ENCODE measurements at places on chromosomes 7 and 10. TPM values are rescaled to one million over a fixed set of nuclear protein-coding genes. Genes with fewer than 3 reads are reported as not detected.

GRCh38 chr7:131346885-131347592 is 19.4 kb downstream of the MKLN1 start:
- no peak for DNase-seq

DNA sequence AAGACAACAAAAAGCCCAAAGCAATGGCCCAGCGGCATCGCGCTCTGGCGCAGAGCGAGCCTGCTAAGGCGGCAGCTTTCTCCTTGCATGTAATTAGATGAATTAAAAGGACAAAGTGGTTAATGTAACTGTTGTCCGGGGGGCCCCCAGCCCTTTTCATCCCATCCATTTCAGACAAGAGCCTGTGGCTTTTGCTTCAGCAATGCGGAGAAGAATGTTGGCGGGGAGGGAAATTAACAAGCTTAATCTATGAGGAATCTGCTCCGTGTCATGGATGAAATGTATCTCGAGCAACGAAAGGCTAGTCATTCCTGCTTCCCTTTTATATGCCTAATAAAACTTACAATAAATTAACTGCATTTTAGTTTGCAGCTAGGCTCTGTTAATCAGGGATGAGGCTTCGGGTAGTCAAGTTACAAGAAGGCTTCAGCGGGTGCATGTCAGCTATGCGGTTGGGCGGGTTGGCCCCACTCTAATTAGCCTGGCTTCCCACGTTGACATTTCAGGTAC is 203.3 kb downstream of the BUB3 start:
- no peak for DNase-seq

The XRCC2 gene
- 0.67 TPM for total RNA-seq

The SGMS1 gene
- total RNA-seq: 21.9 TPM

DNA sequence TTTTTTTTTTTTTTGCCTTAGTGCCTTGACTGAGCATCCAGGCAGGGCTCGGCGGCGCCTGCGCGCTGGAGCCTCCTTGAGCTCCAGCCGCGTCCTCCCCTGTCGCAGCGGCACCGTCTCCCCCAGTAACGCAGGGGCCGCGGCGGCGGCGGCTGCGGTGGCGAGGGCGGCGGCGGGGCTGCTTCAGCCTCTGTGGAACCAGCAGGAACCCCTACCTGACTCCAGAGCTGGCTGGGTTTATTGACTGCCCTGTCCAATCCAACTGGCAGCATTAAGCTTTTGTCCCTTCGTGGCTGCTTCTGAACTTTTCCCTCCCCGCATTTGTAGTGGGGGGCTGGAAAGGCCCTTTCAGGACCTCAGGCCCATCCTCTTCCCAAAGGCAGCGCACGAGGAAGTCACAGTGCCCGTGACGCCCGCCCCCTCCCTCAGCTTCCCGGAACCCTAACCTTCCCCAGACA is at the start of gene GPR85:
Gene GPR85, minus strand, starts transcription at position 397 of the 458 bp plus-strand sequence. CDS start 2,106 bp downstream, outside the sequence.
- peak; percentile 78 for DNase-seq

The ANLN gene
- 1.3 TPM for total RNA-seq

GRCh38 chr7:16923019-16923418 is 41.2 kb upstream of the AGR3 start:
- no peak for DNase-seq

- DNase-seq: no peak
Observed at GRCh38 chr7:71982851-71983250, 429.3 kb downstream of the CALN1 start.

GRCh38 chr10:75487755-75488125 is 56.3 kb downstream of the LRMDA start:
- no peak for DNase-seq

The FKBP14 gene
- 12.8 TPM for total RNA-seq

DNA sequence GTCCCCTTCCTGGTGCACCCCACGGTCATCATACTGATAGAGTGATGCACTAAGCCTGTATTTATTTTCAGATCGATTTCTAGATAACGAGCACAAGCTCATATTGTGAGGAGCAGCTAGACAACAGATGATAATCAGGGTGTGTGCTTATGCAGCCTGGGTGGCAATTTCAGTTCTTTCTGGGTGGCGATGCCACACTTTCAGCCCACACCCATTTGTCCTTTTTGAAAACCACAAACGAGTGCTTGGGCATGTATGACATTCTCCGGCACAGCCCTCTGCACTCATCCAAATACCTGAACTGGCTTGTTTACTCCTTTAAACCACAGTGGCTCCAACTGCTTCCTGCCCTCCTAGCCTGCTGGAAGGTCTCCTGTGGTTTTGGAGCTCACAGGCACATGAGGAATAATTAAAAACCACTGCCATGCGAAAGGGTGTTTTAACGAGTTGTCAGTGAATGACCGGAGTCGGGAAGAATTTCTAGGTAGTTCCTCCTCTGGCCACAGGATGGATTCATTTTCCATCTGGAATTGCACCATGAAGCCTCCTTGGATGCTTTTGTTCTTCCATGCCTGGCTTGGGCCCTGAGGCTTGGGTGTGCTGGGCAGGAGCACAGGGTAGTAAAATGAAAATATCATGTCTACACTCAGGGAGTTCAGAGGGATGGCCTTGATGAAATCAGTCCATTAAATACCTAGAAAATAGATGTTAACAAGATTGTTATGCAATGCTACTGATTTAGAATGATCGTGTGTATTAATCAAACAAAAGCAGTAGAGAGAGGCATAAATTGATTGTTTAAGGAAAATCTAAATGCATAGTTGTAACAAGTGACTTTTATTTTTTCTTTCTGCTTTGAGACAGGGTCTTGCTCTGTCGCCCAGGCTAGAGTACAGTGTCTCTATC is 52.4 kb upstream of the ITGB1 start:
- DNase-seq: no peak

GRCh38 chr7:45978731-45979211 is 57.7 kb upstream of the IGFBP3 start:
- DNase-seq: no peak

DNA sequence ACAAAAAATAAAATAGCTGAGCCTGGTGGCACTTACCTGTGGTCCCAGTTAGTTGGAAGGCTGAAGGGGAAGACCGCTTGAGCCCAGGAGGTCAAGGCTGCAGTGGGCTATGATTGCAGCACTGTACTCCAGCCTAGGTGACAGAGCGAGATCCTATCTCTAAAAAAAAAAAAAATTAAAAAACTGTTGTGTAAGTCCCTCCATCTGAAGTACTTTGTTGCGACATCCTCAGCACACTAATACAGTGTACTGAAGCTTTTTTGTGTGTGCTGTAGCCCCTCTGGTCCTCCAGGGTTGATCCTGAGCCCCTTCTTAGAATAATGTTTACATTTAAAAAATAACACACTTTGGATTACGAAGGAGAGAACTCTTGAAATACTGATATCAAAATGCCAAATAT is 71.3 kb downstream of the PFKFB3 start:
- no peak for DNase-seq

The FZD8 gene
- total RNA-seq: 8.2 TPM

The ITIH5 gene
- total RNA-seq: 8.5 TPM

DNA sequence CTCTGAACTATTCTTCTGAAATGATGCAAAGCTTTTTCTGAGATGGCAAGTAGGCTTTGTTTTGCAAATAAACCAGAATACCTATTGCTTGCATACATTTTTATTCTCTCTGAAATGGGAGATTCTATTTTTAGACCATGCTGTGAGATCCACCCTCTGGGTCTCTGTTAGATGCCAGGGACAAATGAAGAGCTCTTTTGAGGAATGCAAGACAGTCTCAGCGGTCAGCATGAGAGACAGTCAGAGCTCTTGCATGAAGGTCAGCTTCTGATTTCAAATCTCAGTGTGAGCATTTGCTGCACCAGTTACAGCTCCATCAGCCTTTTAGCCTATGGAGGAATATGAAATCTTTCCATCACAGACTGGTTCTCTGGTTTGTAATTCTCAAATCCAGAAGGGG is 429.9 kb upstream of the KLF6 start:
- DNase-seq: no peak

GRCh38 chr7:155284496-155285274 is 13.0 kb upstream of the INSIG1 start:
- DNase-seq: no peak

GRCh38 chr7:120981888-120982615 is 6.5 kb upstream of the CPED1 start:
- no peak for DNase-seq

DNA sequence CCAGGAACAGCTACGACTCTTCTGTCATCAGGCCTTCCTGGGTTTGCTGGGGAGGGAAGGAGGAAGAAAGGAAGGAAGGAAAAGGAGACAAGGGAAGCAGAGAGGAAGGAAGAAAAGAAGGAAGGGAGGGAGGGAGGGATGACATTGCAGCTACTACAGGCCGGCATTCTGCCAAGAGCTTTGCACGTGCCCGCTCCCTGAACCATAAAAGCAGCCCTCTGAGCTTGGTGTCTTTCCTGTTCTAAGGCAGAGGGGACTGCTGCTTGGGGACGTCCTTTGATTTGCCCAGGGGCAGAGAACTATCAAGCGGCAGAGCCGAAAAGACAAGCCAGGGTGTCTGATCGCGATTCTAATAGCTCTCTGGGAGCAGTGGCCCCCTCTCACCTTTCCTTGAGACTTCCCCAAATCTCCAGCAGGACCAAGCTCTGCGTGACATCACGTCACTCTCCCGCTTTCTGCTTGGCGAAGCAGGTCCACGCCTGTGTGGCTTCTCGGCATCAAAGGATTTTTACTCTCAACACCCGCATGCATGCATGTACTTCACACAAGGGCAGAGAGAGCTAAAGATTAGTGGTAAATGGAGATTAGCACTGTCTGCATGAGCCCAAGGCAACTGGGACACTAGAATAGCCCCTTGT is 167.8 kb upstream of the AUTS2 start:
- peak; percentile 71 for DNase-seq

The FIGNL1 gene
- total RNA-seq: 5.2 TPM

The CYCS gene
- total RNA-seq: 711 TPM

The ASB10 gene
- 46.1 TPM for total RNA-seq

DNA sequence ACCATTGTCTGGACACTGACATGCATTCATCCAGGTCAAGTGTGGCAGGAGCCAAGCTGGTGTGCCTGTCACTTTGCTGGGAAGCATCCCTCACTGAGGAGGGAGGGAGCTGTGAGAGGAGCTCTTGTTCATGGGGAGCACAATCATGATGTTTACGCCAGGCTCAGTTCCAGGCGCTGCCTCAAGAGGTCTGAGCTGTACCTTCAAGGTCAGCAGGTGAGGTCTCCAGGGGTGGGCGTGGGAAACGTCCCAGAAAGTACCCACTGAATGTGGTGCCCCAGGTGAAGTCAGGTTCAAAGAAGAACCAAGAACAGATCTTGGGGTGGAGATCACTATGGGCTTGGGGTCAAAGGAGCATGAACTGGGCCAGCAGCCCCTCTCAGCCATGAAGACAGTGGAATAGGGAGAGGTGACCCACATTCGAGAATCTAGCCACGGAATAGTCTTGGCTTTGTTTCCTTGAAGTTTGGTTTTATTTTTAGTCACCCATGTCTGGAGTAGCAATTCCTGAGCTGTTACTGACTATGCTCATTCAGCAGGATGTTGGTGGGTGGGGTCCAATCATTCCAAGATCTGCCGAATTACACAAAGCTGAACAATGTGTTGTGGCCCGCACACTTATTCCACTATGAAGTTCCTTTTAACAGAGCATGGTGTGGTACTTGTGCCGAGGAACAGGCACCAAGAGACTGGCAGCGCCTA is 29.3 kb downstream of the NPS start:
- DNase-seq: no peak

All from left ventricle myocardium superior (tissue), 1 donor.